CD4-positive, alpha-beta T cell (primary cell): ENCODE measurements at places on chromosomes 2 and 18.

- DNase-seq: no peak
These were observed 6.1 kb downstream of the CFAP221 start for GRCh38 chr2:119550346-119550745.

DNA sequence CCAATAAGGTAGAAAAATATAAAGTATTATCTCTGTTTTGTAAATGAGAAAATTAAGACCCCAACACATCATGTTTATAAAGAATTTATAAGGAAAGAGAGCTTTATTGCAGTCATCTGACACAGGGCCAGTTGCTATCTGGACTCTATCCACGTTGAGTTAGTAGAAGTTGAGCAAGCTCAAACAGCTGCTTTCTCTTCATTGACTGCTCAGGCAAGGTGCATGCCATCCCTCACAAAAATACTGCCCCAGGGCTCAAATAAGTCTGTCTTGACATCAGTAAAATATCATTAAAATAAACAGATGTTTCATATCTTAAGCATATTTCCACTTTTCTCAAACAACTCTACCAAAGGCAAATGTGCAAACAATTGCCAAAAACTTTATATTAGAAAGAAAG is 14.8 kb downstream of the COL5A2 start:
- no peak for DNase-seq

DNA sequence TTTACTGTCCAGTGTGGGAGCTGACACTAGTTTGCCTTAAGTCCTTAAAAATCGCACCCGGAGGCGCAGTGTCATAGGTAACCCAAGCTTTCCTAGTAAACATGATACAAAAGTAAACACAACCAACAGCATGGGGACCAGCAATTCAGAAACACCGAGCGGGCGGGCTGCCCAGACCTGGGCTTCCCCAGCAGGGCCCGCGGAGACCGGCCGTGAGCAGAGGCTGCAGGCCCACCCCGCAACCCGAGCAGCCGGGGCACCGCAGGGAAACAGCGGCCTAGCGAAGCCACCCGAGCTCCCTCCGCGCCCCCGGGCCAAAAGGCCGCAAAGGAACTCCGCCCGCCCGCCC is 296 bp downstream of the TTC21B start:
- DNase-seq: no peak

DNA sequence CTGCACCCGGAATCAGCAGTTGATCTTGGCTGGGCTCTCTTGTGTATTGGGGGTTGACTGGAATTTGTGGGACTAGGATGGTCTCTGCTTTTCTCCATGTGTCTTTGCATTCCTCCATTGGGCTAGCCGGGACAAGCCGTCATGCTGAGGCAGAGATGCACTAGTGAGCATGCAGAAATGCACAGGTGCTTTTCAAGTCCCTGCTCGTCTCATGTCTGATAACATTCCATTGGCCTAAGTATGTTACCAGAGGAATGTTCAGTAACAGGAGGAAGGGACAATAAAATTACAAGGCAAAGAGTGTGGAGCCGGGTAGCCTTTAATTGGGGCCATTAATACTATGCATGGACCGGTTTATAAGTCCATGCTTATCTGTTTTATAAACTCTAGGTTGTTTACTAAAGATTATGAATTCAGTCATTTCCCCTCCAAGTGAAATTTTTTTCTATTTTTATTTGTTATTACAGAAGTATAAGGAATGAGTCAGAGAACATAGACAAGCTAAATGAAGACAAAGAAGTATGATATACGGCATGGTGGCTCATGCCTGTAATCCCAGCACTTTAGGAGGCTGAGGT is 24.4 kb upstream of the AAK1 start:
- no peak for DNase-seq

DNA sequence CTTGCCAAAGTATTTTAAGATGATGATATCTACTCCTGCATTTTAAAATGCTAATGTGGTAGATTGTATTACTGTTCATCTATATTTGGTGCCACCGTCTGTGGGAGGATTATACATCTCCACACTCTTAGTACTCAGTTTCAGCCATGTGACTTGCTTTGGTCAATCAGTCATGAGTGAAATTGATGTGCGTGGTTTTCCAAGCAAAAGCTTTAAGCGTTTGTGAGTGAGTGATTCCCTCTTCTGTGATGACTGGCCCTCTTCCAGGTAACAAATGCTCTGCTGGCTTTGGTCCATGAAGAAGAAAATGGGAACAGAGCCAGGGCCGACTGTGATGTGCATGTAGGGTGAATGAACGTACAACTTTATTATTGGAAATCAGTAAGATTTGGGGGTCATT is 330.4 kb downstream of the LPIN1 start:
- no peak for DNase-seq

- DNase-seq: no peak
These were observed 58.6 kb upstream of the SLC25A52 start for GRCh38 chr18:31819106-31819924.

DNA sequence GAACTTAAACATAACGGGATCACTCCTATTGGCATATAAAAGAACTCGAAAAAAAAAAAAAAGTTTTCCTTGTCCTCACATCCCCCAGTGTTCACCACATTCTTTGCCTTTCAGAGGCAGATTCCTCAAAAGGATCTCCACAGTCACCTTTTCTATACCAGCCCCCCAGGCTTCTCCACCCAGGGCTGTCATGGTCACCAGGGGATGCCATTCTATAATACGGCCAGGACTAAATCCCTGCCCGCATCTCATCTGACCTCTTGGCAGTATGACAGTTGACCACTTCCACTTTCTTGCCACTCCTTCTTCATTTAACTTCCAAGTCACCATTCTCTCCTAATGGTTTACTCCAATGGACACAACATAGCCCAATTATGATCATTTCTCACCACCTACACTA is 29.3 kb downstream of the SOS1 start:
- no peak for DNase-seq

- no peak for DNase-seq
These were observed 6.2 kb downstream of the ASAP2 start for GRCh38 chr2:9212661-9213411.
